ENCODE measurements at places on chromosomes 7 and 10. TPM values are rescaled to one million over a fixed set of nuclear protein-coding genes. Genes with fewer than 3 reads are reported as not detected.

DNA sequence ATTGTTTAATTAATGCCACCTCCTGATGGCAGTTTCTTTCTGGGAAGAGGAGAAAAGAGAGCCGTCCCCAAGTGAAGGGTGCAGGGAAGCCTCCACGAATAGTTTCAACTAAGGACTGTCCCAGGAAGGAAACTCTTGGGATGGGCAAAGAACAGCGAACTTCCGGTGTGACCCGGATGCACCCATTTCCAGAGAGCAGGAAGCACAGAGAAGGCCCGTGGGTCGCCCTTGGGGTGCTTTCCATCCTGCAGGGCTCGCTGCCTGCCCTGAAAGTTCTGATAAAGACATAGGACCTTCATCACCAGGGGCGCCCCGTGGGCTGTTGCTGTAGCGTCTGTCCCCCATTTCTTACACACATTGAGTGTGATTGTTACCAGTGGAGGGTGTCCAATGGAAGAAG, 27.0 kb downstream of the GTF2I start:
- no peak for DNase-seq

DNA sequence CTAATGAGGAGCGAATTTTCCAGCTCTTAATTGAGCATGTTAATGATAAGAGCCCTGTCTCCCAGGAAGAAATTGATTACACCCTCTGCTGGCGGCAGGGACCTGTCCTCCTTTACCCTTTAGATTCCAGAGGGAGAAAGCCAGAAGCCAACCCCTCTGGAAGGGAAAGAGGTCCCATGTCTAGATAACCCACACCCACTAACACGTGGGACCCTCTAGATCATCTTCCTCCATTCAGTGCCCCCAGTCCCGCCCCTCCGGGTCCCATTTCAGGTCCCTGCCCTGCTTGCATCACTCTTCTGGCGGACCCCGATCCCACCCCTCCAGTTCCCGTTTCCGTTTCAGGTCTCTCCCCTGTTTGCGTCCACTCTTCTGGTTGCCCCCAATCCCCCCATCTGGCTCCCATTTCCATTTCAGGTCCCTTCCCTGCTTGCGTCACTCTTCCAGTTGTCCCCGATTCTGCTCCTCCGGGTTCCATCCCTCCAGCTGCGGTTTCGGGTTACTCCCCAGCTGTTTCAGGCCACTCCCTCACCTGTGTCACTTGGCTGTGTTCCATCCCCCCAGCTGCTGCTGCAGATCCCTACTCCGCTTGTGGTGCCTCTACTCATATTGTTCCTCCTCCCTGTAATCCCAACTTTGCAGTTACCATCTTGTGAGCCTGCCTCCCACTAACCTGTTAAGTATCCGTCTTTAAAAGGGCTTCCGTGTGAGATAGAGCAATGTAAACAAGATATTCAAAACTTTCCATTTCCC, 202.4 kb downstream of the SH2D4B start:
- no peak for DNase-seq

GRCh38 chr7:50492770-50493519, 42.8 kb upstream of the FIGNL1 start:
- DNase-seq, result no peak

DNA sequence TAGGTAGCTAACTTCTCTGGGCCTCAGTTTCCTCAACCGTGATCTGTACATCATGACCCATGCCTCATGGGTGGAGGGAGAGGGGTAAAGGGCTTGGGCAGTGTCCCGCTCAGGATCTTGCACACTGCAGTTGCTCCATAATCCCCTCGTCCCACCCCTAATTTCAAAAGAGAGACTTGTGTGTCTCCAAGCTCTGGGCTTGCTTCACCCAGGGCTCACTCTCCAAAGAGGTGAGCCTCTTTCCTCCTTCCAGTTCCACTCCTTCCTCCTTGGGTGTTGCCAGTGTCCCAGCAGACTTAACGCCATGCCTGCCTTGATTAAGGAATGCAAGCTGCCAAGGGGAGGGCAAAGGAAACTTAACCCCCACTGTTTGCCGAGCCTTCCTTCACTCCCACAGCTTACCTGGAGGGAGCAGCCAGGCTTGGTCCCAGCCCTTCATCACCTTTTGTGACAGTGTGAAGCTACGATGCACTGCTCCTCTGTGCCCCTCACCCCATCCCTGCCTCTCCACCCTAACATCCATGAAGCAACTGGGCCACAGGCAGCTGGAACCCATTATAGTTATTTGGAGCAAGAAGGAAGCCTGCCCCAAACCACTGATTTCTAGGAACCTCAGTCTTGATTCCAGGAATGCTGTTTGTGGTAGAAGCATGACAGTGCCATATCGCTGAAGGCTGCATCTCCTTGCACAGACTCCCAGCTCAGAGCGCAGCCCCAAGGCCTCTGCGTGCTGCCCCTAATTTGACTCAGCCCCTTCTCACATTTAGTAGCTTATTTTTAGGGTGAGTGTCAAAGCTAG, 363.3 kb downstream of the TNS3 start:
- no peak for DNase-seq

GRCh38 chr10:14930610-14931009, 23.3 kb downstream of the DCLRE1C start:
- DNase-seq, result no peak

The GRB10 gene
- 15.1 TPM for total RNA-seq

Measured in IMR-90 (cell line).